ENCODE measurements at places on chromosomes 7 and 10.

GRCh38 chr7:87853237-87853864, 22.8 kb downstream of the SLC25A40 start:
- DNase-seq, result no peak

GRCh38 chr7:128174386-128174785, 66.7 kb upstream of the LEP start:
- peak; percentile 34 for DNase-seq

GRCh38 chr7:113289140-113289740, 170.9 kb upstream of the SMIM30 start:
- peak; percentile 19 for DNase-seq

GRCh38 chr7:56537477-56537876, 421.3 kb upstream of the NUPR2 start:
- DNase-seq, result no peak

GRCh38 chr7:96075510-96076349, 246.2 kb downstream of the SLC25A13 start:
- peak; percentile 49 for DNase-seq

DNA sequence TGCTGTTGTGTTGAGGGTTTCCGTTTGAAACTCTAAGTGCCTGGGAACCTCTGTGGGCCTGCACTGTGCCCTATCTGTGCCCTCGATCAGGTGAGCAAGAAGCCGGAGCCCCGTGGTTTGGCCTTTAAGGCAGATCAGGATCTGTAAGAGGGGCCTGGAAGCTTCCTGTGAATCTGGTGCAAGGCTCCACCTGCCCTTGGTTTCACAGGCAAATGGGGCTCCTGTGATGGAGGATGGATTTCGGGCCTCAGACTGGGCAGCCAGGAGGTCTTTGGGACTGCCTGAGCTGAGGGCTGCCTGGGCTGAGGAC, 21.6 kb downstream of the SCART1 start:
- no peak for DNase-seq

DNA sequence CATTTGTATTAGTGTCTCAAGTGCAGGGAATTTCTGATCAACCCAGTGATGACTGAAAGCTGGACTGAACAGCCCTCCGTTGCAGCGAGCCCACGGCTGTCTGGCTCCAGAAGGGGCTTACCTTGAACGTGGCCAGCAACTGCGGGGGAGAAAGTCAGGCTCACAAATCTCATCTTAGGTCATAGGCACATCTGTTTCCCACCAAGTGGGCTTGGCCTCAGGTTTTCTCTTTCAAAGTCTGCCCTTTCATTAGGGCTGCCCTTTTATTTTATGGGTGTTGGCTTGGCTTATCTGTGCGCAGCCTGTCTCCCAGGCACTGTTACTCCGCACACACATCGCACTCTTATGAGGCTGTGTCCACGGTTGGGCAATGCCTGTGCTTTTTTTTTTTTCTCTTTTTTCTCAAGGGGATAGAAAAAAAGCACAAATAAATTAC, 178.0 kb downstream of the JCAD start:
- DNase-seq, result no peak

GRCh38 chr10:13525663-13526062, 3.2 kb downstream of the BEND7 start:
- DNase-seq, result no peak

DNA sequence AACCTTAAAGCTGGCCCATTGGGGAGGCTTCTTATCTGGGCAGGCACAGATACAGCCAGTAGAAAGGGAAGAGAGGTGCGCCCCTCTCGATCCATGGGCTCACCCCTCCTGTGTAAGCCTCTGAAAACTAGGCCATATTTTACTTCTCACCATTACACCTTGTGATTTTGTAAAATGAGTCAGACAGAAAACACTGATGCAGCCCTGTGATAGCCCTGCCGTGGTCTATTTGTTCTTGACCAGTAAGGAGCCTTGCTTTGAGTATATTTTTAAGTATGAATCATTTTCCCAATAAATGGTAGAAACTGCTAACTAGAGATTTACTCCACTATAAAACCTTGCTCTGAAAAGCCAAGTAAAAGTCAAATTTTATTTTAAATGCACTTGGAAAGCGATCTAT, 329.8 kb upstream of the MBL2 start:
- DNase-seq, result no peak

DNA sequence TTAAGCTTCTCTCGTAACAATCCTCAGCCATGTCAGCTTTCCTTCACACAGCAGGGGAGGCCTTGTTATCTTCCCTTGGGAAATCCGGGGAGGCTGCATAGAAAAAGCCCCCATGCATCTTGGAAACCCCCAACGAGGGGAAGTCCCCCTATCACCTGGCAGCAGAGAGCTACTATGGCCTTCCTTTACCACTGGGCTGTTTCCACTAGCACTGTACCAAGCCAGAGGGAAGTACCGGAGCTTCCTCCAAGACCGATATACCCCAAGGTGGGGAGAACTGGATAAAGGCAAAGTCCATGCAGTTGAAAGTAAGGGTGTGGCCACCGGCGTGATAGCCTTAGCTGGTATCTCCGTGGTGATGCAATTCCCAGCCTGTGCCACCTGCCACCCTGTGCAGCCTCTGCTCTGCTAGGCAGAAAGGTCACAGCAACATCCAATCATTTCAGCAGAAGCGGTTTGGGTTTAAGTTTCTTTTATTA, 4.4 kb upstream of the CLIP2 start:
- DNase-seq, result no peak

GRCh38 chr10:98125940-98126631, 8.4 kb upstream of the R3HCC1L start:
- DNase-seq, result no peak

- no peak for DNase-seq
Measured at GRCh38 chr10:75613685-75614504, 182.5 kb downstream of the LRMDA start.

DNA sequence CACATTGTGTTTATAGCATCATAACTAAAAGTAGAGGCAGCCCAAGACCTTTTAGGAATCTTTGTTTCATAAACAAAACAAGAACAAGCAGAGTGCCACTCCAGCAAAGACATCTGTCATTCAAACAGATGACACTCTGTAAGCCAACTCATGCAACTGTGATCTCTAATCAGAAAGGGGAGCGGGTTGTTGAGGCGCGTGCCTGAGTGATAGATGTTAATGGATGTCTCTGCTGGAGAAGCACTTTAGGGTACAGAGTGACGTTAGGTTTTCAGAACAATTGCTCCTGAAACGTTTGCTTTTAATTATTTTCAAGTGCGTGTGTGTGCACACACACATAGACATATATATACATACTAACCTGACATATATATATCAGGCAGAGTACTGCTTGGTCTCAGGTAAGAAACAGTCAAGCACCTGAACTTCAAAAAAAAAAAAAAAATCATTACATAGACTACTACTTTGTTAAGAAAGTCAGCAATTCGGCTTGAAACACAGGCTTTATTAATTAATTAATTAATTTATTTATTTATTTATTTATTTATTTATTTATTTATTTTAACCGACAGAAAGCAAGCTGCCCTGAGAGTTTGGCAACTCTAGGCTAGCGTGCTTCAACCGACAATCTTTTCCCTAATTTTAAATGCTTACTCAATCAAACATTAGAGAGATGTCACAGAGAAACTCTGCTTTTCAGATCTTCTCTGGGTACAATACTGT, 109.1 kb downstream of the POU6F2 start:
- no peak for DNase-seq

DNA sequence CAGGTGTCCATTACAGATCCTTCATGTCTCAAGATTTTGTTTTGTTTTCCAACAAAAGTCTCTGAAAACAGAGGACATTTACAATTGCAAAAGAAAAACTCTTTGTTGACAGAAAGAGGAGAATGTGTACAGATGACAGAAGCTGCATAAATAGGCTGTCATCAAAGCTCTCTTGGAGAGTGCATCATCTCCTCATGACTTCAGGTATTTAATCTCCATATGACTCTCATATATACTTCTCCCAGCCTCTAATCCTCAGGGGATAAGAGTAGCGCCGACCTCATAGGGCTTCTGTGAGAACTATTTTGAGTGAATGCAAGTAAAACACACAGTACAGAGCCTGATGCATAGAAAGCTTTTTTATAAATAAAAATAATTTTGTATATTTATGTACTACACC, 48.1 kb upstream of the SEPTIN7 start:
- DNase-seq, result no peak

- no peak for DNase-seq
Measured at GRCh38 chr7:120550494-120551048, 277.6 kb downstream of the KCND2 start.

GRCh38 chr10:70192326-70192968, 22.1 kb upstream of the SAR1A start:
- no peak for DNase-seq

DNA sequence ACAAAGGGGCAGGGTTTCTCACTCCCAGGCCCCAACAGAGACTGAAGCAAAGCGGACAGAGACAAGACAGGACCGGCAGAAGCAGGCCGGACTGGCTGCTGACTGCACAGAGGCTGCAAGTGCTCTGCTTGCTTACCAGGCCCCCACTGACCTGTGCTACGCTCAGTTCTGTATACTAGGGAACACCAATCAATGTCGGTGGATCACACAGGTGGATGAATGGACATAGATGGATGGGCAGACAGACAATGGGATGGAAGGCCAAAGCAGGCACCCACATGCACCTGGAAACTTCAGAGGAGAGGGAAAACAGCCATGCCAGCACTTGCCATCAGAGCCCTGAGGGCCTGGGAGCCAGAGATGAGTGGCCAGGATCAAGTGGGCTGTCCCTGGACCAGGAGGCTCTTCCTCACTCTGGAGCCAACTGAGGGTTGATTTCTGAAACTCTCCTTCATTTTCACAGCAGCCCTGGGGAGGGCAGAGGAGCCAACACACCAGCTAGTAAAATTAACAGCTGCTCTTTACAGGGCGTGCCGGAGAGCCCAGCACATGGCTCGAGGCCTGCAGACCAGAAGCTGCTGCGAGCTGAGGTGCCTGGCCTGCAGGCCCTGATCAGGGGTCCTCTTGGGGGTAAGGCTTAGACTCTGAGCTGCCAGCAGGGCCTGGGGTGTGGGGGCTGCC, 243.6 kb downstream of the KCNMA1 start:
- DNase-seq, result no peak

DNA sequence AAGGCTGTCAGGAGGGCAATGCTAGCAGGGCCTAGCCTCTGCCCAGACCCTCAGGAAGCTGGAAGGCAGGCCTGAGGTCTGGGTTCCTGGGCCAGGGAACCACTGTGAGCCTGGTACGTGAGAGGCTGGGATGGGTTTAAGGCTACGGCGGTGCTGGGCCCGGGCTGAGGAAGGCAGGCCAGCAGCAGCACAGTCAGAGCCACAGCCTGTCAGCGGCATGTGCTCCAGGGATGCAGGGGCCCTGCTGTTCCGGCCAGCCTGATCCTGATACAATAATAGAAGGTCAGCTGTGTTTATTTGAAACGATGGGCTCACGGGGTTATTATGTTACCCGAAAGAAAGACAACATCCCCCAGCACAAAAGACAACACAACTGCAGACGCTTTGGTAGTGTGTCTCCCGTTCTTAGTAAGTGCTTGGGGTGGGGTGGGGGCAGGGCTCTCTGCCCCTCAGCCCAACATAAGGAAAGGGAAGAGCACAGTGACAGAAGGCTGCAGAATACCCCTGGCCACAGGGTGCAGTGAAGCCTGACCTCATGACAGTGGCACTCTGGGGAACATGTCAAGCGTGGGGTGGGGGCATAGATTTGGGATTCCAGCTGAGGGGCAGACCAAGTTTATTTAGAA, 95.0 kb downstream of the COL13A1 start:
- no peak for DNase-seq

DNA sequence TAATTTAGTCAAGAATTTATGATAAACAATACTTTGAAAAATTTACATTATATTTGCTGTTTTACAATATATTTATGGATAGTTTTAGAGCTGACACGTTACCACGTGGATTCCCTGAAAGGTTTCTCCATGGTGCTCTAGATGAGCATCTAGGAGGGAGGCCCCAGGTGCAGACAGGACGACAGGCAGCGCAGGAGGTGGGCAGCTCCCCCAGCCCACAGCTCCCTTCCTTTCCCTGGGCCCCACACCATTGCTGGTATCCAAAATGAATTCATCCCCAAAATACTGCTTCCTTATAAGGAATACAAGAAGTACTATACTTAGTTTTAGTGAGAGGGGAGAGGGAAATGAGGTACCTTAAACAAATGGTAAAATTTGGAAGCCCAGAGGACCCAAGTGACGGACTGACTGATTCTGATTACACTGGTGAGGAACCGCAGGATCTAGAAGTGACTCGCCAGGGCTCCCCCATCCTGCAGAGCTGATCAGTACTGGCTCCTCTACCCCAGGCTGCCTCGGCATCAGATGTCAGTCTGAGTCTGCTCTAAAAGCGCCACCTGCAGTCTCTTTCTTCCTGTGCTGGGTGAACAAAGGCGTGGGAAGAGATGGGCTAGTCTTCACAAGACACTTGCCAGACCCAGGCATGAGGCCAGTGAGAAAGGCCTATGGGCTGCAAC, 89.2 kb downstream of the DLG5 start:
- peak; percentile 78 for DNase-seq

DNA sequence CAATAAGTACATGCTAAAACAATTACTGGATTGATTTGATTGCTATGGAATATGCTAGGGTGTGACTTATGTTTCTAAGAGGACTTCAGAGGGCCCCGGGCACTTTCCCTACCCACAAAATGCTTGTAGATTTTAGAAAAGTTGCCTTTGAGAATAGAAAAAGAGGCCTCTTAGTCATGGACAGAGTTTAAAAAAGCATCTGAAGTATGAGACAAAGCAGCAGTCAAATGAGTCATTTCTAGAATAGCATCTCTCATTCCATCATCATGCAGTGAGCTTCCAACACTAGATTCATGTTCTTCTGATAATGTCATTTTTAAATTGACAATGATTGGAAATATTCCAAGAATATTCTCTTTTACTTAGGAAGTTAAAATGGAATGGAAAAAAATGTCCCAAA, 675.1 kb upstream of the PCDH15 start:
- DNase-seq, result no peak

DNA sequence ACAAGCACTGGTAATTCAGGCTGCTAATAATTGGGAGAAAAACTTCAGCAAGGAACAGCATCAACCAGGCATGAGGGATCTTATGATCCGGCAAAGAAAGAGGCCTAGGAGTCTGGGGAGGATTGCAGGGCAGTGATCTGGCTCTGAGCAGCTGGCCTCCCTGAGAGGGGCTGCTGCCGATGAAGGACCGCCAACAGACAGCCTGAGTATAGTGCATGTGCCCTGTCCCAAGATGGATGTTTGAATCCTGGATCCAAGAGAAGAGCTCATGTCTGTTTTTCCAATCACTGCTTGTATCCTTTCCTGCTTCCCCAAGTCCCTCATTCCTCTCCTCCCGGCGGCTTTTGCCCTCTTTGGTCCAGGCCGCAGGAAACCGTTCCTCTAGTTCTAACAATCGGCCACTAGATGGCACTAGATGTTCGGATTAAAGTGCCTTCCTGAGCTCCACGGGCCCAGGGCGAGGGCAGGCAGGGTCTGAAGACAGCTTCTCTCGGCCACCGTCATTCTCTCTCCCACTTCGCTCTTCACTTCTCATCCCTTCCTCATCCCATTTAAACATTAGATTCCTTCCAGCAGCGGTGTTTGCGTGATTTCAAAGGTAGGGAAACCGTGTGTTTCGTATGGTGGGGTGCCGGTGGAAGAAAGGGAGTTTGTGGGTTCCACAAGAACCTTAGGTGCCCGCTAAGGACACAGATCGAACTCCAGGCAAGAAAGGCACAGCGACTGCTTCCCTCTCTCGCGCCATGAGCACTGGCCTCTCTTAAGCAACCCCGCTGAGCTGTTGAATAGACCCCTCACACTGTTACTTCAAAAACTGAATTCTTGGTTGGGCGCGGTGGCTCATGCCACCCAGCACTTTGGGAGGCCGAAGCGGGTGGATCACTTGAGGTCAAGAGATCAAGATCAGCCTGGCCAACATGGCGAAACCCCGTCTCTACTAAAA, 82.4 kb downstream of the ADCYAP1R1 start:
- peak; percentile 71 for DNase-seq
